A673 (cell line): ENCODE measurements at places on chromosomes 5 and 9.

DNA sequence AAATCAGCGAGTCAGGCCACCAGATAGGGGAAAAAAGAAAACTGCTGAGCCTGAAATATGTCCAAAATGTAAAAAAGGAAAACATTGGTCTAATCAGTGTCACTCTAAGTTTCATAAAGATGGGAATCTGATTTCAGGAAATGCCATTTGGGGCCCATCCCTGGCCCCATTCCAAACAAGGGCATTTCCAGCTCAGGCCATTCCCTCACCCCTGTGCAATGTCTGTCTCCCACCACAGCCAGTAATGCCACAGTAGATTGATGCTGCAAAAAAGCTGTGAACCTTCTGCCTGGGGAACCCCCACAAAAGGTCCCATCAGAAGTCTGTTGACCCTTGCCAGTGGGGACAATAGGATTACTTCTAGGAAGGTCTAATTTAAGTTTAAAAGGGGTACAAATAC is 199.6 kb downstream of the YTHDC2 start:
- DNase-seq = peak; percentile 4

DNA sequence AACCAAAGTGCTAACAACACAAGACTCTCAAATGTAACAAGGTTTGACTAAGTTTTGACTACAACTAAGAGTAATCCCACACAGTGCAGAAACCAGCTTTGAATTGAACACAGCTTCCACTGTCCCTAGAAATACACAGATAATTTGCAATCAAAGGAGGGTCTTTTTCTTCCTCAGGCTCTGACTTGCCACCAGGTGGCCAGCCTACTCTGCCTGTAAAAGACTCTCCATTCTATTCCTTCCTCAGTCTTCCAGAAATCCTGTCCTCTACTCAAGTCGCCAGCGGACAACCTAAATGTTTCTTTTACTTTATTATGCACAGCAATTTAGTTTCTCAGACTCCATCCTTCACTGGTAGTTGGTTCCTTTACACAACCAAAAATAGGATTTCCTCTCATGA is 32.2 kb upstream of the MCTP1 start:
- no peak for DNase-seq

DNA sequence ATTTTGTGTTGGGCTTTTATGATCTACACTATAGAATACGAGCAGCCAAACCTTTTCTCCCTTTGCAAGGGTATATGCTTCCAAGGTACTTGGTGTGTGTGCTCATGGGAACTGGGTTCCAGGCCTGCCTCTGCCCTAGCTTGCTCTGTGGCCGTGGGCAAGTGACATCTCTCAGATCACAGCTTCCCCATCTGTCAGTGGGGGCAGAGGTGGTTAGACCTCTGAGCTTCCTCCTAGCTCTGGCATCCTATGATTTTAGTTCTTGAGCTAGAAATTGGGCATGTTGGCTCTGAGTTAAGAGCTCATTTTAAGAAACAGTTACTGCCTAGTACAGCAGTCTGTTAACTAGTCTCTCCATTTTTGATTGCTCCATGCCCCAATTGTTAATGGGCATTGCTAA is 12.5 kb upstream of the CCNJL start:
- no peak for DNase-seq

GRCh38 chr5:156197042-156197635 is 129.8 kb upstream of the SGCD start:
- no peak for DNase-seq

- DNase-seq = no peak
Observed at GRCh38 chr9:93276973-93277372, 93.0 kb downstream of the WNK2 start.

DNA sequence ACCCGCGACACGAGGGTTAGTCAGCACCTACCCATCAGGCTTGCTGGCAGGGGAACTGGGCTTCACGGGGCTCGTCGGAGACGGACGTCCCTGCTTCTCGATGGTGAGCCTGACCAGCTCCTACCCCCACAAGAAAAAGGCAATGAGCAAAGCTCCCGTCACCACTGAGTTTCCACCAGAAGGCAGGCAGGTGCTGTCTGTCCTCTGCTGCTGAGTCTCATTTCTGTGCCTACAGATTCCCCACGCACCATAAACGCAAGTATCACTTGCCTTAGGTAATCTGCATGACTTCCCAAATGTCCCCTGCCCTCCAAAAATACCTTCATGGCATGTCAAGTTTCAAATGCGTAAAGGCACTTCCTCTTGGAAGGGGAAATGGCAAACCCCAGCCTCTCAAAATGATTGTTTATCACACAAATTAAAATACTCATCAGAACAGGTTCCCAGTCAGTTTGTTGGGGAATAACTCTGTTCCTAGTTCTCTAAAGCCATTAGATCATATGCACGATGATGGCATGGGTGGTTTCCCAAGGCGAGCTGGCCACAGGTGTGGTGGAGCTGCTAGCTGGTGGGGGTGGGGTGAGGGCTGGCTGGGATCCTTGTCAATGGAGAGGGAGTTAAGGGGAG is 85.0 kb downstream of the PRRT1B start:
- DNase-seq = no peak

GRCh38 chr9:75051285-75051684 is 23.2 kb upstream of the CARNMT1 start:
- no peak for DNase-seq

- no peak for DNase-seq
Observed at GRCh38 chr5:118577621-118578020, 410.7 kb downstream of the DTWD2 start.

DNA sequence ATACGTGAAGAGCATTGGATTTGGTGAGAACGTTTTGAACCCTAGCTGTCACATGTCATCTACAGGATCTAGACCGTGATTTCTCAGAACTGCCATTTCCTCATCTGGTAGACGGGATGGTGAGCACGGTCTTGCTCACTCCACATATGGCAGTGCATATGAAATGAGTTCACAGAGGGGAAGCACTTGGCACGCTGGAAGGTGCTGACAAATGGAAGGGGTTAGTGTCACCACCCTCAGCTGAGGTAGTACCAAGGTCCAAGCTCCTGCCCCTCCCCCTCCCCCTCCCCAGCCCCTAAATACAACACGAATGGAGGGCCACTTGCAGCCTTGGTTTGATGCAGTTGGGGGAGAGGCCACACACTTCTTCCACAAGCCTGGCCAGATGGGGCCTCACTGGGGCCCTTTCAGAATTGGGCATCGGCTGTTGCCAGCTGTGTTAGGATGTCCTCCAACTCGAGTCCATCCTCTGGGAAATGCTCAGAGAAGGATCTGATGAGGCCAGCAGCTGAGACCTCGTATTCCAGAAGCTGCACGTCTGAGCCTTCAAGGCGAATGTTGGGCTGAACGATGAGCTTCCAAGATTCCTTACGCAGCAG is 322.4 kb downstream of the ANXA1 start:
- no peak for DNase-seq

- no peak for DNase-seq
Observed at GRCh38 chr5:73394610-73395009, 54.0 kb downstream of the FOXD1 start.

DNA sequence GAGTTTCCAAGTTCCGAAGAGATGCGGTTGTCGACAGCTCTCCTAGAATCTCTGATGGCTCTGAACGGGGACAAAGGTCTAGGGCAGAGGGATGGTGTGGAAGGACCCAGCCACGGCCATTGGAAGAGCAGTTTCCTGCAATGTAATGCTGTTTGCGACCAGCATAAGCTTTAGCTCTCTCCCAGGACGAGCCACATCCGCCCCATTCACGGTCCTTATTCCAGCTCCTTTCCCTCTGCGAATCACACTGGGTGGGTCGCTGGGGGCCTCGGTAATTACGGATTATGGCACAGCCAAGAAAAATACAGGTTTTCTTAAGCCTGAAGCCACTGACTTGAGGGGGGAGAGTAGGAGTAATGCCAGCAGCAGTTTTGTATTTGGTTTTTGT is 22.7 kb downstream of the ANXA2R start:
- DNase-seq = peak; percentile 35

- DNase-seq = no peak
Observed at GRCh38 chr5:81819556-81820317, 68.8 kb upstream of the SSBP2 start.

GRCh38 chr5:80738466-80738865 is 83.7 kb upstream of the DHFR start:
- no peak for DNase-seq

DNA sequence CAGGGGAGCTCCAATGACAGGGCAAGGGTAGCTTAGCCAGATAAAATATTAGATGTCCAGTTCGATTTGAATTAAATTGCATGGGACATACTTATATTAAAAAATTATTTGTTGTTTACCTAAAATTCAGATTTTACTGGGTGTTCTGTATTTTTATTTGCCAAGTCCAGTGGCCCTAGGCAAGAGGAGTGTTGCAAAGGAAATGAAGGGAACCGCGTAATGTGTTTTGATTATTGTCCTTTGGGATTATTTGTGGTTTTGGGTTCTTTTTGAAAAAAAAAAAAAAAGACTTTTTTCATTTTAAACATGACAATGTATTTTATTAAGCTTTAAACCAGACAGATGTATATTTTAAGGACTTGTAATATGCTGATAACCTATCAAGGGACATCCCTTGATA is 179.3 kb downstream of the C9orf152 start:
- DNase-seq = no peak

- DNase-seq = peak; percentile 66
Observed at GRCh38 chr9:84953797-84954705, 284.5 kb downstream of the NTRK2 start.

DNA sequence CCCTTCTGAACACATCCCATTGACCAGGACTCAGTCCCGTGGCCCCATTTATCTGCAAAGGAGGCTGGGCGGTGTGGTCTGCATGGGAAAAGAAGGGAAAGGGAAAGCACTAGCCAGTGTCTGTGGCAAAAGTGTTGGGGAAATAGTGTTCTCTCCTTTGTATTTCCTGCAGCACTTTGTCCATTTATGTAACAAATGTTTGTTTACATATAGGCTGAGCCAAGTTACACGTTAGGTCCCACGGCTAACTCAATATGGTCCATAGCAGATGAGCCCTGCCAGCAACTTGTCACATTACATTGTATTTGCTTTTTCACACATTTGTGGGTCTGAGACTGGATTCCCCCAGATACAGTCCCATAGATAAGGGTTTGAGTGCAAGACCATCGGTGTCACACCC is 260.5 kb downstream of the MSX2 start:
- DNase-seq = no peak

DNA sequence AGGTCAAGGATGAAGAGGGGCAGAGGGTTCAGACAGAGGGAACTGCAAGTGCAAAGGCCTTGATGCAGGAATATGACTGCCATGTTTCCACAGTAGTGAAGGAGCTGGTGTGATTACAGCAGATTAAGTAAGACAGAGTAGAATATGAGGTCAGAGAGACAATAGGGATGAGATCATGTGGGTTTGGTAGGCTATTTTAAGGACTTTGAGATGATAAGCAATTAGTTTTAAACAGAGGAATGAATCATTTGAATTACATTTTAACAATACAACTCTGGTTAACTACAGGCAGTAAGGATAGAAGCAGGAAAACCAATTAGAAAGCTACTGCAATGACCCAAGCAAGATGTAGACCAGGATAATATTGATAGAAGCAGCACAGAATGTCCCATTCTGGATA is 7.7 kb downstream of the CENPK start:
- DNase-seq = no peak

- DNase-seq = no peak
Observed at GRCh38 chr5:11302663-11303062, 541.6 kb upstream of the DAP start.

GRCh38 chr5:124733329-124733650 is 13.1 kb downstream of the ZNF608 start:
- no peak for DNase-seq

GRCh38 chr5:91293131-91293530 is 90.0 kb downstream of the ARRDC3 start:
- no peak for DNase-seq

- DNase-seq = no peak
Observed at GRCh38 chr5:155275222-155275621, 261.7 kb downstream of the KIF4B start.

GRCh38 chr5:174505621-174506020 is 218.8 kb upstream of the MSX2 start:
- DNase-seq = peak; percentile 29

- no peak for DNase-seq
Observed at GRCh38 chr9:125959951-125960619, 212.9 kb downstream of the PBX3 start.

- DNase-seq = no peak
Observed at GRCh38 chr5:126448720-126449119, 25.5 kb downstream of the GRAMD2B start.

- DNase-seq = no peak
Observed at GRCh38 chr9:130204341-130204740, 32.1 kb downstream of the NCS1 start.

- DNase-seq = no peak
Observed at GRCh38 chr5:132134384-132134783, 60.8 kb downstream of the CSF2 start.

GRCh38 chr5:10524376-10525123 is 39.3 kb upstream of the ANKRD33B start:
- no peak for DNase-seq

DNA sequence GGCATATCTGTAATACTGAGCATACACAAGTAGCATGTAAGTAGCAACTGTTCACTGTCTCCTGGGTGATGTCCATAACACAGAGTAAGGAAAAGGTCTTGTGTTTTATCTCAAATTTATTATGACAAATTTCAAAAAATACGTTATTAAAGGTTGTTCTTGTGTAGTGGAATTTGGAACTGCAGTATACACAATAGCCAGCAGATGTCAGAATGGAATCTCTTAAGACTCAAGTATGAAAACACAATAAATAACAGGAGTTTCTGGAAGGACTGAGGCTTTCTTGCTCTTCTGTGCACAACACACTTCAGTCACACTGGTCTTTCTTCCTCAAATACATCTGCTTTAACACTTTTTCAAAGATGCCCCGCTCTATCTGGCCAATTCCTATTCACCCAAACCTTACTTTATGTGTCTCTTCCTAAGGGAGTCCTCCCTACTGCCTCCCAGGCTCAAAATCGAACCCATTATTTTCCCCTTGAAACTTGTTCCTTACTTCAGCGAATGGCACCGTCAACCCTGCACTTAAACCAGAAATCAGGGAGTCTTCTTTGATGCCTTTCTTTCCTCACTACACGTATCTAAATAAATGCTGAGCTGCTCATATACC is 6.5 kb upstream of the FBXO10 start:
- DNase-seq = peak; percentile 73

DNA sequence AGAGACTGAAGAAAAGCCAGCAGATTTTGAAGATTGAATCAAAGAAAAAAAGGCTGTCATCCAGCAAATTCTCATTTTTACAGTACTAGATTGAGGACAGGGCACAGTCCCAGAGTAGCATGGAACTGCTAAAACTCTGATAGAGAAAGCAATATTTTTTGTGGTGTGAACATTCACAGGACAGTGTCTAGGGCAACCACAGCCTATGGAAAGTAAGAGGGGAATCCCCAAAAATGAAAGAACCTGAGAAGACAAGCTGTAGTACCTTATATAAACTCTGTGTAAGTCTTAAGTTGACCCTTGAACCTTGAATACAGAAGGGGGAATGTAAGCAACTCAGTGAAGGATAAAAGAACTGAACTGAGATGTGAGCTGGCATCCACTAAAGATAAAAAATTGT is 540.3 kb downstream of the HINT1 start:
- no peak for DNase-seq

GRCh38 chr5:32233220-32233695 is 59.1 kb upstream of the GOLPH3 start:
- no peak for DNase-seq
